Mammary epithelial cell (primary cell): ENCODE measurements at places on chromosomes 4 and X.

GRCh38 chr4:1601852-1602654, 82.1 kb downstream of the FAM53A start:
- no peak for DNase-seq

- DNase-seq, result no peak
These were observed 21.4 kb upstream of the FGFR3 start for GRCh38 chr4:1771555-1772305.

DNA sequence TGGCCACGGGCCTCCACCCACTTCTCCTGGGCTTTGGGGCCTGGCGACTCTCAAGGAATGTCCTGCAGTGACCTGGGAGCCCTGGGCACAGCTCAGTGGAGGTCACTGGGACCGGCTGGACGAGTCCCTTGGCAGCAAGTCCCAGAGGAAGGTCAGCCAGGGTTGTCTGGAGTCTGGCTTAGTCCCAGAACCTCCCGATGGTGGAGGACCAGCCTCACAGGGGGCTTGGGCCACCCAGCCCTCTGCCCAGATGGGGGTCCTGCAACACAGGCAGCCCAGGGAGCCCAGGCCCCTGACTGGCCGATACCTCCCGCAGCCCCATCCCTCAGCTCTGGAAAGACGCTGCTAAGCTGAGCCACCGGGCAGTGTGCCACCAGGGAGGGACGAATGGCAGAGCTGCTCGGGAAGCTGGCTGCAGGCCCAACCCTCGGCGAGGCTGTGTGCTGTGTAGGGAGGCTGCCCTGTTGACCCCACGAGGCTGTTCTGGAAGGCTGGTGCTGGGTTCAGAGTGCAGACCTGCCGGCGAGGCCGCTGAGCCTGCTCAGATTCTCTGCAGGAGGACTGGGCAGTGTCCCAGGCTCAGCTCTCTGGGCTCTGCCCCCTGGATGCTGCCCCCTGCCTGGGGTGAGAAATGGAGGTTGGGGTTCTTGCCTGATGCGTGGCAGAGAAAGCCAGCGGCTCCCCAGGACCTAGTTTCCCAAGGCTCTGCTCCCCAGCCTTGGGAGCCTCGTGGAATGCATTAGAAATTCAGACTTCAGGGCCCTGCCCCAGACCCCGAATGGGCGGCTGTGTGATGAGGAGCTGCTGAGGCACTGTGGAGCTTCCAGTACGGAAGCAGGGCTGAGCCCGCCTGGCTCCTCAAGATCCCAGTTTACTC, 61.7 kb downstream of the ADRA2C start:
- DNase-seq, result no peak

DNA sequence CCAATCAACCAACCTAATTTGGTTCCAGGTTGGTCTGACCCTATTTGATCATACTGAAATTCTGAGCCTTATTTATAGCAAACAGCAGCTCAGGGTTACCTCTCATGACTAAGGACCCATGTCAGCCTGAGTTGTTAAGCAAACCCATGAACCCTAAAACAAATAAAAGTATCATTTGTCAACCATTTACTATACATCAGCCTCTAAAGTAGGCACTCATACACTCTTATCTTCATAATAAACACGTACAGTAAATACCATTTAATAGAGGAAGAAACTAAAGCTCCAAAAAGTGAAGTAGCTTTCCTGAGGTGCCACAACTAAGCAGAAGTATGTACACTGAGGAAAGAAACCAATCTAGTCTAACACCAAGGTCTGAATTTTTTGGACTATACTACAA, 25.2 kb downstream of the MANBA start:
- no peak for DNase-seq

GRCh38 chr4:75370576-75370975, 143.6 kb downstream of the RCHY1 start:
- no peak for DNase-seq

DNA sequence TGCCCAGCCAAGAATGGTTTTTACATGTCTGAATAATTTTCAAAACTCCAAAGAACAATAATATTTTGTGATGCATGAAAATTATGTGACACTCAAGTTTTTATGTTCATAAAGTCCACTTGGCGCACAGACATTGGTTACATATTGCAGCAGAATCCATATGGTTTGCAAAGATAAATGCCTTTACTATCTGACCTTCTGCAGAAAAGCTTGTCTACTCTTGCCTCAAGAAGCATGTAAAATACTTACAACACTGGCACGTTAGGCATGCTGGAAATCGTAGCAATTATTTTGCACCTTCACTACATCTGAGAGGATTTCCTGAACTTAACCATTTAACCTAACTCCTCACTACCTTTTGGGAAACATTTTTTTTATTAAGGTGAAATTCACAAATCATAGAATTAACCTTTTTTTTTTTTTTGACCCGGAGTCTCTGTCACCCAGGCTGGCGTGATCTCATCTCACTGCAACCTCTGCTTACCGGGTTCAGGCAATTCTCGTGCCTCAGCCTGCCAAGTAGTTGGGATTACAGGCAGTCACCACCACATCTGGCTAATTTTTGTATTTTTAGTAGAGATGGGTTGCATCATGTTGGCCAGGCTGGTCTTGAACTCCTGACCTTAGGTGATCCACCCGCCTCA, 3.5 kb upstream of the XG start:
- DNase-seq, result peak; percentile 45
